ENCODE measurements at places on chromosomes 2 and 18.

DNA sequence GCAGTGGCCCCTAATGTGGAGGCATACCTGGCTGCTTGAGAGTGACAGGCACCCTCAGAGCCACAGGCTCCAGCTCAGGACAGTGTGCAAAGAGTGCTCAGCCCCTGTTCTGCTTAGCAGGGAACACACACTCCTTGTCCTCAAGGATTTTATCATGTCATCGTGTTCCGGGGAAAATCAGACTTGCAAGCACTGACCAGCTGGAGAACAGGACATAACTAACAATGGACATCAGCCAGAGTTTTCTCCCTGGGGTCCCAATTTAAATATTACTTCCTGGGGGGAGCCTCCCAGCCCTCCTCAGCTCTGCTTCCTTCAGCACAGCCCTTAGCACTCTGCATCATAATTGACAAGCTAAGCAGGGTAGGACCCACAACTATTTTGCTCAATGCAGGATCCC lies 175.4 kb upstream of the ACAA2 start:
- no peak for DNase-seq

- DNase-seq = no peak
Measured at GRCh38 chr2:99695944-99696253, 206.1 kb upstream of the REV1 start.

DNA sequence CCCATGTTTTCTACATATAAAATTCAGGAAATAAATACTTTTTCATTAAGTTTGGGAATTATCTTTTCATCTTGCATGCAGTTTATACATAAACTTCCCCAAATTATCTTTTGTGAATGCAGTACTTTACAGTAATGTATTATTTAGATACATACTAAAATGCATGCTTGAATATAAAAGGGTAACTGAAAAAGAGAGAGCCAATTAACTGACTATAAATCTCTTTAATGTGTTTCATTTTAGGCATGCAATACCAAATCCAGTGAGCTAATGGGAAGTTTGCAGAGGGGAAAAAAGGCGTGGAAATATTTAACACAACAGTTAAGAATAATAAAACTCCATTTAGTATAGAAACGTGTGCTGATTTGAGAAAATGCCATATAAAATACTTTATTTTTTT lies 39.2 kb downstream of the COL4A4 start:
- DNase-seq = no peak

DNA sequence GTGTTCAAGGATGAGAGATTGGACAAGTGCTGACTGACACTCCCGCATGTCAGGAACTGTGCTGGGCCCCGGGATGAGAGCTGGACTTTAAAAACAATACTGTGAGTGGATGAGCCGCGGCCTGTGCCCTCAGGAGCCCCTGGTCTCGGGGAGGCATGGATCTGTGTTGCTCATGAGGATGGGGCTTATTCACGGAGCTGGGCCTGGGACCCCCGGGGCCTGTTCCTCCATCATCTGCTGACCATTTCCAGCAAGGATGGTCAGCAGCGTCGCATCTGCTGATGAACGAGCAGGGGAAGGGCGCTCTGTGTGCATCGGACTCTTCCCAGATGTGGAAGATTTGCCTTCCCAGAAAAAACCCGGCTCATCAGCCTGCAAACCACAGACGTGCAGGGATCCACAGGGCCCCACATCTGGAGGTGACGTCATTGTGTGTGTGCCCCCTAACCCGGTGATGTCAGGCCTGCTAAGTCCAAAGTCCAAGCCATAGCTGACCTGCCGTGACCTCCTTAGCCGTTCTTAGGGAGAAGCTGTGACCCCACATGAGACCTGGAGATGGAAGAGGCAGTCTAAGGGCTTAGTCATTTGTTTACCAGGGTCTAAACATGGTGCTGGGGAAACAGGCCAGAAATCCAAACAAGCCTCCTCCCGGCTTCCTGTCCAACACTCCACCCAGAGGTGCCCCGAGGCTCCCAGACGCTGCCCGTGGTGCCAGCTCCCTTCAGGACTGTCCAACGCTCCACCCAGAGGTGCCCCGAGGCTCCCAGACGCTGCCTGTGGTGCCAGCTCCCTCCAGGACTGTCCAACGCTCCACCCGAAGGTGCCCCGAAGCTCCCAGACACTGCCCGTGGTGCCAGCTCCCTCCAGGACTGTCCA lies 143.9 kb downstream of the PXDN start:
- peak; percentile 44 for DNase-seq

DNA sequence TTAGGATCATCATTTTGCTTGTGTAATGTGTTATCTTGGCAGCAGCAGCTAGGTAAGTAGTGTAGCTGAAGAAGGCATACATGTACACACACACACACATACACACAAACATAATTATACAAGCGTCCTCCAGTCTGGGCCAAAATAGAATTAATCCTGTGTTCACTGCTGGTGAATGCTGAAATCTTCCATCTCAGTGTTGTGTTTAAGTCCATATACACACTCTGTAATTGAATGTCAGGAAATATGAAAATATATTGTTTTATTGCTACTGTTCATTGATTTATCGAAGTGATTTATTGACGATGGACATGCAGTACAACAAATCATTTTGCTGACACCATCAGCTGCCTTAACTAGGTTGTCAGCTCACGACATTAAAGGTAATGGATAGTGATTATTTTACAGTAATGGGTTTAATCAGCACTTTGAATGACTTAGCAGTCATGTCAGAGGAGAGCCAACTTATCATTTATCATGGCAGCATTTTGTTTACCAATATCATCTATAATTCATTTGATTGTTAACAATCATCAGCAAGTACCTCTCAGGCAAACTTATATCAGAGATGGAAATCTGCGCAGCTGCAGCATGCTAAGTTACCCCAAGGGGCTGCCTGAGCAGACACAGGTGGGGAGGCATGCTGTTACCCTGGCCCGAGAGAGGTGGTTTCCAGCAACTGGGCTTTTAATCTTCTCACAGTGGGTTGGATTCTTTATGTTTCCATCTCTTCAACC lies 83.7 kb upstream of the FSHR start:
- DNase-seq = no peak

DNA sequence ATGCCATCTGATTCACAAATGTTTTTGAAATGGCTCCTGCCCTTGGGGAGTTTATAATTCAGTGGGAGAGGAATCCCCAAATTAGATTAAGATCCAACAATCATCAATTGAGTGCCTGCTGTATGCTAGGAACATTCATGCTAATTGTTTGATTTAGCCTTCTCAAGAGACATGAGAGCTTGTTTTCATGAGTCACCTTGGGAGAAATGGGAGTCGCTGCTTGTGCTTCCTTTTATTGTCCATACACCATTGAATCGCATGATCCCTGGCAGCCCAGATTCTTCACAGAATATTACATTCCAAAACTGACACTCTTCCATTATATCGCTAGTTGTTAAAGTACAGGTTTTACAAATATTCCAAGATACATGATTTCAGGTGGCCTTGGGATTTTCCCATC lies 106.0 kb upstream of the MAP3K20 start:
- no peak for DNase-seq

- DNase-seq = no peak
Measured at GRCh38 chr2:24676493-24676892, 116.7 kb downstream of the PTRHD1 start.

Data from Peyer's patch (tissue), 4 donors.